ENCODE measurements at places on chromosomes 3 and 15.

GRCh38 chr3:25821746-25822573, 32.1 kb downstream of the OXSM start:
- DNase-seq, result no peak

- DNase-seq, result no peak
These were observed 325.3 kb downstream of the NAALADL2 start for GRCh38 chr3:175184392-175184791.

- DNase-seq, result no peak
These were observed 522.6 kb upstream of the SEMA6D start for GRCh38 chr15:47194718-47195117.

DNA sequence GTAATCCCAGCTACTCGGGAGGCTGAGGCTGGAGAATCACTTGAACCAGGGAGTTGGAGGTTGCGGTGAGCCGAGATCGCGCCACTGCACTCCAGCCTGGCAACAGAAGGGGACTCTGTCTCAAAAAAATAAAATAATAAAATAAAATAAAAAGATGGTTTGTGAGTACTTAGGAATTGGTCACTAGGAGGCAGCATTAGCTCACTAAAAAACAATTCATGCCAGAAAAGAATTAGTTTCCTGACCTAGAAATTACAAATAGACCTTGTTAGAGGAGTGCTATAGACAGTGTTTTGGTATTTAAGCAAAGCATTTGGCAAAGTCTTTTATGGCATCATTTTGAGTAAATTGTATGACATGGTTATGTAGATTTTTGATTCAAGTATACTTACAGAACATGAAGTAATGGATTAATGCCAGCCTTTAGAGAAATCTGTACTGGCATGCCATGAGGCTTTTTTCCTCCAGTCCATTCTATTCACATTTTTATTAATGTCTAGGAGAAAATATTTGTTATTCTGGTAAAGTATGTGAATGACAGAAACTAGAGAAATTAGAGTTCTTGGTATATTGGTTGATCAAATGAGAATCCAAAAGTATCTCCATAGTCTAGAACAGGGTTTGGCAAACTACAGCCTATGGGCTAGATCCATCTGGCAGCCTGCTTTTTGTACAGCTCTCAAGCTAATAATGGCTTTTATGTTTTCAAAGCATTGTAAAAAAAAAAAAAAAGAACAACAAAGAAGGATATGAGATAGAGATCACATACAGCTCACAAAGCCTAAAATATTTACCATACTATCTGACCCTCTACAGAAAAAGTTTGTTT, 81.6 kb downstream of the LRRC49 start:
- no peak for DNase-seq

- DNase-seq, result no peak
These were observed 96.3 kb upstream of the CHRM5 start for GRCh38 chr15:33871980-33872379.

GRCh38 chr15:57911247-57911646, 154.3 kb downstream of the ALDH1A2 start:
- DNase-seq, result no peak

- no peak for DNase-seq
These were observed 30.5 kb upstream of the PXYLP1 start for GRCh38 chr3:141201122-141201521.

GRCh38 chr3:45024542-45025255, 1.4 kb upstream of the CLEC3B start:
- DNase-seq, result no peak

DNA sequence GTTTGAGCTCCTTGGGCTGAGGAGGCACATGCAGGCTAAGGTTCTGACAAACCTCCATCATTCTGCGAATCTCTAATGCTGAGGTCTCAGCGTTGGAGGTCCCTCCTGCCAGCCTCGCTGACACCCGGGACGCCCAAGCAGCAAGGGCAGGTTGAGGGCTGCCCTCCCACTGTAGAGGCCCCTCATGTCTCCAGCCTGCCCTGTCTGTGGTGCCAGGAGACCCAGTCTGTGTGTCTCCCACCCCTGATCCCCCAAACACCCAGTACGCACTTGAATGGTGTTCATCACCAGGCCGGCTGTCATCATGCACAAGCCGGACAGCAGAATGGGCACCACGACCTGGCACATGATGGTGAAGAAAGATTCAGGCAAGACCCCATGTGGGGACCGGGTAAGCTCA, 27.8 kb downstream of the SLC41A3 start:
- no peak for DNase-seq

GRCh38 chr3:47899495-47900108, 96.7 kb downstream of the DHX30 start:
- no peak for DNase-seq

GRCh38 chr3:147405231-147406027, 914 bp downstream of the ZIC4 start:
- DNase-seq, result no peak

GRCh38 chr15:35252351-35252865, 167.3 kb upstream of the NANOGP8 start:
- no peak for DNase-seq

- DNase-seq, result no peak
These were observed 3.3 kb downstream of the MRPS11 start for GRCh38 chr15:88470625-88471372.

GRCh38 chr3:116103868-116104530, 341.3 kb downstream of the LSAMP start:
- no peak for DNase-seq

DNA sequence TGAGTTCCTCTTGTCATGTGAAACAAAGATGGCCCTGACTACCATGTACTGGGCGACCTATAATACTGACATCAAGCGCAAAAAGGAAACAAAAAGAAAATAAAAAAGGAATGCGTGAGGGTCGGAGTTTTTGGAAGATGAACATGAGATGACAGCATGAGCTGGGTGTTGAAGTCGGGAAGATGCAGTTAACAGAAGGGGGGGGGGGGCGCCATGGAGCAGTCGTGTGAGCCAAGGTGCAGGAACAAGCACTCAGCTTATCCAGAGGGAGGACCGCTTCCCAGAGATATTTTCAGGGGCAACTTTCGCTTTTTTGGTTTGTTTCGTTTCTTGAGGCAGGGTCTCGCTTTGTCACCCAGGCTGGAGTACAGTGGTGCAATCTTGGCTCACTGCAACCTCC, 110.2 kb downstream of the RORA start:
- DNase-seq, result no peak

- no peak for DNase-seq
These were observed 348.1 kb downstream of the SV2B start for GRCh38 chr15:91447991-91448644.

DNA sequence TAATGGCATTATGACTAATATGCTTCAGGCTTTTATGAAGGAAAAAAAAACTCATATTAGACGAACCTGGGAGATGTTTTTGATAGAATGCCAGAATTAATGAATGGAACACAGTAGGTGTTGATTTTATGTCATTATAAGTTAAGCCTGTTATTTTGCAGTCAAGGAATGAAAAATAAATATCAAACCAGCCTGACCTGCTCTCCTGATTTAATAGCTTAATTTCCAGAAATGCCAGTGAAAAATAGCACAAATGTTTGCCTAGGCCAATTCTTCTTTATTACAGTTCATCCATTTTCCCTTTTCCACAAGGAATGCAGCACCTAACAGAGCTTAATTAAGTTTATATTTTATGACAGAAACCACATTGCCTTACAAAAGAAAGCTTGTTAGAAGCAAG, 292.0 kb downstream of the TBL1XR1 start:
- no peak for DNase-seq

- peak; percentile 31 for DNase-seq
These were observed 525 bp downstream of the SETD2 start for GRCh38 chr3:47163169-47164006.

- DNase-seq, result no peak
These were observed 159.5 kb downstream of the RPLP1 start for GRCh38 chr15:69612112-69612511.

- DNase-seq, result no peak
These were observed 91.5 kb downstream of the STT3B start for GRCh38 chr3:31624083-31624709.

GRCh38 chr3:174548841-174549623, 310.1 kb upstream of the NAALADL2 start:
- DNase-seq, result no peak

- DNase-seq, result no peak
These were observed 98.4 kb upstream of the ROBO1 start for GRCh38 chr3:79866162-79866561.

Data from stimulated activated CD4-positive, alpha-beta T cell treated with anti-CD3 and anti-CD28 coated beads, TNF-alpha, amount 100 ng/mL, for 4 hours (primary cell).